ENCODE measurements at places on chromosomes 3 and 15. TPM values are rescaled to one million over a fixed set of nuclear protein-coding genes. Genes with fewer than 3 reads are reported as not detected.

DNA sequence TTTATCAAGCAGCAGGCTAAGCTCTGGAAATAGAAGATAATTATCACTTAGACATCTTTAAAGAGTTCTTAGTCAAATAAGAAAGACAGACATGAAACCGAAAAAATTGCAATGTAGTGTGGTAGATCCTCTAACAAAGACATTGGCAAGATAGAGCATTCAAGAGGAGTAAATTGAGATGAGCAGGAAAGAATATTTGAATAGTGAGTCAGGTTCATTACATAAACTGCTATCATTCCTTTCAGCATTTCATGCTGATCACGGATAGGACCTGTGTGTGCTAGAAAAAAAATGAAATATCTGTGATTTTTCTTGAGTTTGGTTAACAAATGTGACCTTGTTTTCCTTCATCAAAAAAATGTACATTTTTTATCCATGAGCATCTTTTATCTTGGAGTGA is 460.9 kb downstream of the OTOL1 start:
- H3K27ac ChIP-seq = no peak overlapping the region
- H3K4me1 ChIP-seq = no peaks in the 10 kb centered on the region
- H3K27me3 ChIP-seq = no peaks in the 10 kb centered on the region

- no peak for DNase-seq
- no peaks in the 10 kb centered on the region for H3K4me1 ChIP-seq
- no peak overlapping the region for H3K4me3 ChIP-seq
- no peaks in the 10 kb centered on the region for H3K27me3 ChIP-seq
- no peaks in the 10 kb centered on the region for H3K36me3 ChIP-seq
- H3K27ac ChIP-seq = no peak overlapping the region
Measured at GRCh38 chr3:177421481-177421785, 224.2 kb upstream of the TBL1XR1 start.

DNA sequence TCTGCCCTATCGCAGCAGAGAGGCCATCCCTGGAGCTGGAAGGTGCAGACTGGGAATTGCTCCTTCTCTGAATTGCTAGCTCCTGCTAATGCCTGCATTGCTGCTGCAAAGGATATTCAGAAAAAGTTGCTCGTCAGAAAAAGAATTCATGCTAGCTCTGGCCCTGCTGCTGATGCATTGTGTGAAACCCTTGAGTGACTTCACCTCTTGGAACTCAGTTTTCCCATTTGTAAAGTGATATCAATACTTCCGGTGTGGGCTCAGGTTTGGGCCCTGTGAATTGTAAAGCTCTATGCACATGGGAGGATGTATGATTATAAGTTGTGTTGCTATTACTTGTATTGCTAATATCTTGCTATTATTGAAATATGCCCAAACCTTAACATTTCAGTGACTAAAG is 11.4 kb downstream of the SQOR start:
- H3K27ac ChIP-seq = no peak overlapping the region

GRCh38 chr3:162171970-162172369 is 675.4 kb downstream of the OTOL1 start:
- no peaks in the 10 kb centered on the region for H3K4me1 ChIP-seq
- H3K36me3 ChIP-seq = no peaks in the 10 kb centered on the region
- no peaks in the 10 kb centered on the region for H3K27me3 ChIP-seq
- no peak overlapping the region for H3K4me3 ChIP-seq
- no peak overlapping the region for H3K27ac ChIP-seq
- DNase-seq = no peak

The NRROS gene
- total RNA-seq = 11.6 TPM

The SCAANT1 gene
- not detected for total RNA-seq

The SHC4 gene
- 0.50 TPM for total RNA-seq

The CYP1A1 gene
- 0.13 TPM for total RNA-seq

The THRB gene
- total RNA-seq = 17.2 TPM

The ATP13A4 gene
- 3.7 TPM for total RNA-seq

Data from kidney (tissue), 22 donors.